Stomach (tissue), 19 donors: ENCODE measurements at places on chromosomes 11 and 22. TPM values are rescaled to one million over a fixed set of nuclear protein-coding genes. Genes with fewer than 3 reads are reported as not detected.

PLA2G6 gene
- total RNA-seq: 24.0 TPM

GAS2L1 gene
- total RNA-seq: 81.1 TPM

P2RX6 gene
- total RNA-seq: not detected

PLAAT4 gene
- total RNA-seq: 89.1 TPM

TREH gene
- not detected for total RNA-seq

STT3A gene
- 34.3 TPM for total RNA-seq

ACCS gene
- total RNA-seq: 52.7 TPM

EHF gene
- 142 TPM for total RNA-seq

CDHR5 gene
- total RNA-seq: 2.7 TPM

TEF gene
- 8.4 TPM for total RNA-seq

CECR2 gene
- total RNA-seq: 3.1 TPM

DCHS1 gene
- 16.5 TPM for total RNA-seq

GRCh38 chr11:67079065-67079705, 22.5 kb downstream of the RHOD start:
- DNase-seq: no peak

DNA sequence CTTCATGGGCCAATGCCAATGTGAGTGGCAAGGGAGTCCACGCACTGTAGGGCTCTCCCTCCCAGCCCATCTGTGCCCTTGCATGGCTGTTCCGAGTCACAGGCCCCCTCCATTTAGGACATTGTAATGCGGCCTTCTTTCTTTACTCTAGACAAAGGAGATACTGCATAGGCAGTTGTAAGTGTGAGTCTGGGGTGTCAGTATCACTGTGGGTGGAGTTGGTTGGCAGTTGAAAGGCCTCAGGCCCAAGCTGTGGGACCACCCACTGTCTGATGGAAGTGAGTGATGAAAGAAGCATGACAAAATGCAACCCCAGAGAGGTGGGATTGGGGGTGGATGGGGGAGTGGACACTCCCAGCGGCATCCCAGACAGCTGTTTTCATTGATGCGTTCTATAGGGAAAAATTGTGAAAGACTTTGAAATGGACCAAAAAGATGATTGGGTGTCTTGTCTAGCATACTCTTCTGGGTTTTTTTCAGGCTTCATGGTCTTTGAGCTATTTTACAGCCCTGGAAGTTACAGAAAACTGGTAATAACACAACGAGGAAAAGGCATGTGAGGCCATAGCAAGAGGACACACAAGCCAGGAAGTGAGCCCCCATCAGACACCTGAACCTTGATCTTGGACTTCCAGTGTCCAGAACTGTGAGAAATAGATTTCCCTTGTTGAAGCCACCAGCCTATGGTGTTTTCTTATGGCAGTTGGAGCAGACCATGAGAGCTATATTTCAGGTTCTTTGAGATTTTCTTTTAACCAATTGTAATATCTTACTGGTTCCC, 114.6 kb downstream of the NECTIN1 start:
- DNase-seq: no peak

DNA sequence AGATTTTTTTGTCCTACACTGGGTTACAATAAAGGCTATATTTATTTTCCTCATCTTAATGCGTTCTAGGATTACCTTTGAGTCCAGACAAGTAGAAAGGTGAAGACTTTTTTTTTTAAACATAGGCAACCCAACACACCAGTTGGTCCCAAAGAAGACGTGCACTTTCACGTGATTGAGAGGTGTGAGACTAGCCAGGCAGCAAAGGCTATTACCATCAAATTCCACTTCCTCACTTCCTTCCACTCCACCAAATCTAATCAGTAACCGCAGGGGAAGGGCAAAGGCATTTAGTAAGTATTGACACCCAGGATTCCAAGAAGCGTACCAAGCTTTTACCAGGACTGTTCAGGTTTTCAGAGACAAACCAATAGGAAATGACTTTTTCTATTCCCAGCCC, 109.3 kb downstream of the APIP start:
- DNase-seq: no peak

GRCh38 chr11:128290106-128290840, 297.1 kb downstream of the ETS1 start:
- peak; percentile 61 for DNase-seq

- DNase-seq: no peak
Measured at GRCh38 chr22:44102121-44102520, 78.0 kb downstream of the PARVB start.

- no peak for DNase-seq
Measured at GRCh38 chr11:19848219-19848618, 135.6 kb downstream of the NAV2 start.

DNA sequence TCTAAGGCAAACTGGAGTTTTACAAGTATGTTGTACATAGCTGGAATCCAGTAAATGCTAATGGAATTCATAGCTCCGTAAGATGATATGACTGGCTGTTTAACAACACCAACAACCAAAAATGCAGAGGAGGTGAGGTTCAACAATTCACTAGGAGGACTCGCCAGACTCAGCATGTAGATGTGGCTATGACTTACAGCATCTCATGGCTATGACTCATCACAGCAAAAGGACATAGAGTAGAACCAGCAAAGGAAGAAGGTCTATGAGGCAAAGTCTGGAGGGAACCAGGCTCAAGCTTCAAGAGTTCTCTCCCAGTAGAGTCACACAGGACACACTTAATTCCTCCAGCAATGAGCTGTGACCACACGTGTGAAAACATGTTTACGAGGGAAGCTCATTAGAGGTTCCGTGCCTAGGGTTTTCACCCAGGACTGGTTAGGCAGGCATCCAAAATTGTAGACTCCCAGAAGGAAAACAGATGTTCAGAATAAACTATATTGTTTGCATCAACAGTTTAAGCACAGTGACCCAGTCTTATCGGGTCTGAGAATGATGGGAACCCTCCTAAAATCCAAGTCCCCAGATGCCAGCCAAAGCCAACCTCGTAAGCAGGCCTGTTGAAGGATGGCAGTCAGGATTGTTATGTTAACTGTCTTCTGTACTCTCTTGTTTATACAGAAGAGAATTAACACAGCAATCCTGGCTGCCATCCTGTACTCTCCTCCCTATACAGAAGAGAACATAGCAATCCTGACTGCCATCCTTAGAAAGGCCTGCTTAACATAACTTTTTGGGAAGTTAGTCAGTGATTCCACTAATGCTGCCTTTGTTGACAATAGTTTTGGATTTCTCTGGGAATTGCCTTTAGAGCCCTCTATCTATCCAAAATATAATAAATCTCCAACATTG, 116.6 kb downstream of the LARGE1 start:
- no peak for DNase-seq

DNA sequence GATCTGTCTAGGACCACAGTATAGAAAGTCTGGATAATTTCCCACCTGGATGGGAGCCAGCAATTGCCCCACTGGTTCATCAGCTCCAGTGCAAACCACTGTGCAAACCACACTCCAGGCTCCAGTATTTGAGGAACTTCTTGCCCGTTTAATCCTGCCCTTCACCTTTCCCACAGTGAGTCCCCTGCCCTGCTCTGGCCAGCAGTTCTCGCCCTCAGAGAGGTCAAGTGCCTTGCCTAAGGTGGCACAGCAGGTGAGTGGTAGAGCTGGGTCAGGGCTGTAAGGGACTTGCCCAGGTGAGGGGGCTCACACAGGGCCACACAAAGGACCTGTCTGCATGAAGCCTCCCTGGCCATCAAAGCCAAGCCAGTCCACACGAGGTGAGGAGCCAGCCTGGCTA, 24.1 kb downstream of the MS4A10 start:
- DNase-seq: no peak

DNA sequence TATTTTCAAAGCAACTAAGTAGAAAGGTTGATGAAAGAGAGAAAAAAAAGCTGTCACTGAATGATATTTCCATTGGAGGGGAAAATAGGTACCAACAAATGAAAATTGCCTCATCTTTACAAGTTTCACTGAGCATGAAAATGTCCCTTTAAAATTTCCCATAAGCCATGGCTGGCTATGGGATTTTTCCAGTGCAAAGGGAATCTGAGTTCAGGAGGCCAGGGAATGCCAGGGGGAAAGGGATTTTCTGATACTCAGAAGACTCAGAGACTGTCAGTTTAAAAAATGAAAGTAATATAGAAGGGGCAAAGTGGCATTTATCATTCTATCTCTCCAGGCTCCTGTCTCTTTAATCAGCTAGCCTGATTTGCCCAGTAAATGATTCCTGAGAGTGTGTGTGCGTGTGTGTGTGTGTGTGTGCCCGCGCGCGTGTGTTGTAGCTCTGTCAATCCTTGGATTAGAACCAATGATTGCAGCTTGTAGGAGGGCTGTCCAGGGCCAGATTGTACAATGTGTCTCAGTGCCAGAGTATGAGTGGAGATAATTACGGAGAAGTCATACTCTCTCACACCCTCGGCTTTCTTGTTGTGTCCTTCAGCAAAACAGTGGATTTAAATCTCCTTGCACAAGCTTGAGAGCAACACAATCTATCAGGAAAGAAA, at the start of gene NTM:
NTM (plus strand) TSS at position 526 of the 662 bp plus-strand sequence.
- peak; percentile 79 for DNase-seq

DNA sequence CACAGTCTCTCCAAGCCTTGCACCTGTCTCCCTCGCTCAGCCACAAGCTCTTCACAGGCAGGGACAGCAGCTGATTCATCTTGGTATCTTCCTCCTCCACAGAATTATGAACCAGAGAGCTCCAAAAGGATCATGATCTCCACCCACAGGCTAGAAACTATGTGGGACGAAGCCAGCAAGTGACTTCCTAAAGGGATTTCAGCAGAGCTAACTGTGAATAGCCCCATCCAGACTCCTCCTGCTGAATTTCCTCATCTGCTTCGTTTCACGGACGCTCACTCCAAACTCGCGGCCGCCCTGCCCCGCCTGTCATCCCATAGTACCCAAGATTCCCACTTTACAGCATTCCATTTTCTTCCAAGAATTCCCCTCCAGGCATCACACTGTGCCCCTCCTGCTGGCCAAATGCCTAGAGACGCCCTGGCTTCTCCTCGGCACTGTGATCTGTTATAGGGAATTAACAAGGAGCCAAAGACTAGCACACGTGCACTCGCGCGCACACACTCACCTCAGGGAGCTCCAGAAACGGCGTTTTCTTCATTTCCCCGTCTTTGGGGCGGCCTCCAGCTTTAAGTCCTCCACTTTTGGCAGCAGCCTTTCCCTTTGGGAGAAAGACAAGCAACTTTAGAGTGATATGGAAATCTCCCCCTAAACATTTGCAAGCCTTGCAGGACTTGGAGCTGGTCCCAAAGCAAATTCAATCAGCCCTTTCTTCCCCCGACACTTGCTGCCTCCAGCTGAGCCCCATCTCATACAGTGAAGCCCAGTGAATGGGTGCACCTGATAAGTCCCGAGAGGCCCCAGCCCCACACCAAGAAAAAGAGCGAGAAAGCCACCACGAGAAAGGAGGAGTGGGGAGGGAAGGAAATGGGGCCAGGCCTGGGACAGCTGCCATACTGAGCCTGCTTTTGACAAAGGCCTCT, 35.5 kb downstream of the SPATA19 start:
- peak; percentile 65 for DNase-seq
